ENCODE measurements at places on chromosomes 11 and 22.
A peak's percentile ranks its signal among the peaks of the same experiment; 100 is the strongest.

- no peak for DNase-seq
Observed at GRCh38 chr11:57643802-57644201, 5.9 kb downstream of the YPEL4 start.

DNA sequence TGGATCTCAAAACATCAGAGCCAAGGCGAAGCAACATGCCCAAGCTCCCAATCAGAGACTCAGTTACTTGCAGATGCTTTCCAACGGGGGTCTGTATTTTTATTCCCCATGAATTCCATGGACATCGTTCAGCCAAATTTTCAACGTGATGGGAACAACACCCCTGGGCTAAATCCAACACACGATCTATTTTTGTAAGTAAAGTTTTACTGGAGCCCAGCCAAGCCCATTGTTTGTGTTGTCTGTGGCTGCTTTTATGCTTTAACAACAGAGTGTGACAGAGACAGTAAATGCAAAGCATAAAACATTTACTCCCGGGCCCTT, 33.7 kb downstream of the SLC5A1 start:
- DNase-seq, result no peak

GRCh38 chr11:92253945-92254344, 29.3 kb downstream of the FAT3 start:
- no peak for DNase-seq

DNA sequence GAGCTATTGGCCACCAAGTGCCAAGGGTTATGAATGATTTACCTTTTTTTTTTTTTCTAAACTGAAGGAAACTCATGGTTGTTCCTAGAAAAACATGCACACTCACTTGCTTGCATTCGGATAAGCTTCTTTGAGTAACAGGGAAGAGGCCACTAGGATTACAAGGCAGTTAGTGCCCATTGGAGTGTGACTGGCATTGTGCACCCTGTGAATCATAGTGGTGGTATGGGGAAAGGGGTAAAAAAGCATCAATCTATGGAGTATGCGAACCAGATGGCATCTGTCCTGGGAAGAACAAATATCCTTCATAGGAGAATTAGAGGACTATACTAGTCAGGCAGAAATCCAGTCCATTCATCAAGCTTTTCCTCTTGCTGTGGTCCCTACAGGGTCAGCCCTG, 24.2 kb downstream of the CD44 start:
- peak; percentile 48 for DNase-seq

DNA sequence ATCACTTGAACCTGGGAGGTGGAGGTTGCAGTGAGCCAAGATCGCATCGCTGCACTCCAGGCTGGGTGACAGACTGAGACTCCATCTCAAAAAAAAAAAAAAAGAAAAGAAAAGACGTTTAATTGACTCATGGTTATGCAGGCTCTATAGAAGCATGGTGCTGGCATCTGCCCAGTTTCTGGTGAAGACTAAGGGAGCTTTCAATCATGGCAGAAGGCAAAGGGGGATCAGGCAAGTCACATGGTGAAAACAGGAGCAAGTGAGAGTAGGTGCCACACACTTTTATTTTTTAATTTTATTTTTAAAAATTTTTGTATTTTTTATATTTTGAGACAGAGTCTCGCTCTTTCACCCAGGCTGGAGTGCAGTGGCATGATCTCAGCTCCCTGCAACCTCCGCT, 8.4 kb upstream of the PATZ1 start:
- DNase-seq, result no peak

DNA sequence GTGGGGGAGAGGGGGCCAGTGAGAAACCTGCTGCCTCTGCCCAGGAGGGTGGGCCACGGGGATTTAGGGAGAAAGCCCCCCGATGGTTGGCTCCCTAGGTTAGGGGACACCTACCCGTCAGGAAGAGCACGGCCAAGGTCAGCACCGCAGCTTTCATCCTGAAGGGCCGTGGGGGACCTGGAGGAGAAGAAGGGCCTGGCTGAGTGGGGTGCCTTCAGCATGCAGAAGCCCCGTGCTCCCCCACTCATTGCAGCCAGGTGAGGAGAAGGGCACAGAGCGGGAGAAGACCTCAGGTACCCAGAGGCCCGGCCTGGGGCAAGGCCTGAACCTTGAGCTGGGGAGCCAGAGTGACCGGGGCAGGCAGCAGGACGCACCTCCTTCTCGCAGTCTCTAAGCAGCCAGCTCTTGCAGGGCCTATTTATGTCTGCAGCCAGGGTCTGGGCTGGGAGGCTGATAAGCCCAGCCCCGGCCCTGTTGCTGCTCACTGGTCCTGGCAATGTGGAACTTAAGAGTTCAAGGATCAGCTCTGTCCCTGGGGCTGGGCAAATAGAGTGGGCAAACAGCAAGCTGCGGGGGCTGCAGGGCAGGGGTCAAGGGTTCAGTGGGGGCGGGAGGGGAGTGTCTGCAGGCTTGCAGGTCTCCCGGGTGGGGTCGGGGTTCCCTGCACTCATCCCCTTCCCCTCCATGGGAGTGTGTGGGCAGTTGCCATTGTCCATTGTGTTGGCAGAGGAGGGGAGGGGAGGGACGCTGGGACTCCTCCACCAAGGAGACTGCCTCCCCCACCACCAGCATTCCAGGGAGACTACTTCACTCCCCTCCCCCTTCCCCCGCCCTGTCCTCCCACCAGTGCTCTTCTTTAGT, at the start of gene APOA1:
APOA1 (minus strand) TSS at position 392 of the 861 bp plus-strand sequence; CDS start at position 157, 235 bp downstream.
- DNase-seq, result no peak

DNA sequence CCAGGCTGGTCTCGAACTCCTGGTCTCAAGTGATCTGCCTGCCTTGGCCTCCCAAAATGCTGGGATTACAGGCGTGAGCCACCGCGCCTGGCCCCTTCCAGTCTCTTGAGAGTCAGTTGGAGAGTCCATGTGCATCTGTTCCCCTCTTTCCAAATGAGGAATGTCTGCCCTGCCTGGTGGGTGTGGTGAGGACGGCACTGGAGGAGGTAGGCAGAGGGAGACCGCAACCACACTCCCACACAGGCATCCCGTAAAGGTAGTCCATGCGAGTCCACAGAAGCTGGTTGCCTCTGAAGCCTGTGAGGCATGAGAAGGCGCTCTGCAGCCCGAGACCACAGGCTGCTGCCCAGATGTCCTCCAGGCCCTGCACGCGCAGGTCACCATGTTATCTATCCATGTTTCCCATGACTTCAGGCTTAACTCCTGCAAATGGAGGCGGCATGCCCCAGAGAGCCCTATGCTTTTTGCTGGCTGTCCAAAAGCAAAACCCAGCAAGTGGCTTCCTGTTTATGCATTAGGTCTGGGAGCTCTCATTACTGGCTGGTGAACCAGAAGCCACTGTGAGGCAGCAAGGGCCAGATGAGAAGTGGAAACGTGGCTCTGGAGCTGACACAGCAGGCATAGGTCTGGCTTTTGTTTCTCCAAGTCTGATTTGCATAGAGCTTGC, 43.4 kb downstream of the GRIK4 start:
- no peak for DNase-seq

- DNase-seq, result no peak
Observed at GRCh38 chr11:1532606-1533341, 39.3 kb downstream of the DUSP8 start.

DNA sequence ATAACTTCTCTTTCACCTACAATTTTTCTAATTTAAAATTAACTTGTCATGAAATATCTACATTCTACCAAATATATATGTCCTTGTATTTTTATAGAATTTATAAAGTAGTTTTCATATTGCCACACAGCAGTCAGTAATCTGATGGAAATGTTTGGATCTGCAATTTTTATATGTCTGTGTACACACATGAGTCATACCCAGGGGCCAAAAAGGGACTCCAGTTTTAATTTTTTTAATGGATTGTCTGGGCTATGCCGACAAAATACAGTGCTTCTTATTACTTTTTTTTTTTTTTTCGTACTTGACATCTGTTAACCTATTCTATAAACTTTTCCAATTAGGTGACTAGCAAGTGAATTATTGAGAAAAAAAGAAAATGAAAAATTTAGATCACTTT, 6.3 kb downstream of the GUCY1A2 start:
- no peak for DNase-seq

- DNase-seq, result no peak
Observed at GRCh38 chr11:2211113-2211971, 39.7 kb upstream of the TH start.

- DNase-seq, result no peak
Observed at GRCh38 chr11:100625041-100625440, 62.0 kb upstream of the ARHGAP42 start.

DNA sequence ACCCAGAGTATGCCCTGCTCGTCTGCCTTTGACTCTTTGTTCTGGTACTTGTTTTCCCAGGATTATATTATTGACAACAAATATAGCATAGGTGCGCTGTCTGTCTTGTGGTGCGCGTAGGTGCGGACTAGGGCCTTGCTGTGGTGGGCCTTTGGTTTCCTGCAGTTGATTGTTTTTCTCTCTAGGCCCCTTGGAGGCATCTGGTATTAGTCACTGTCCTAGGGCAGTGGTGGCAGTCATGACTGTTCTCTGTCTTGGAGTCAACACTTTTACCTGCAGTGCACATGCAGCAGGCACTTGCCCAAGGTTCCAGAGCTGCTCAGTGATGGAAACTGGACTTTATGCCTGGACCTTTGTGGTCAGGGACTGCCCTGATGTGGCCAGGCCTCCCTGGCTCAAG, 18.6 kb downstream of the PPP6R2 start:
- DNase-seq, result no peak

DNA sequence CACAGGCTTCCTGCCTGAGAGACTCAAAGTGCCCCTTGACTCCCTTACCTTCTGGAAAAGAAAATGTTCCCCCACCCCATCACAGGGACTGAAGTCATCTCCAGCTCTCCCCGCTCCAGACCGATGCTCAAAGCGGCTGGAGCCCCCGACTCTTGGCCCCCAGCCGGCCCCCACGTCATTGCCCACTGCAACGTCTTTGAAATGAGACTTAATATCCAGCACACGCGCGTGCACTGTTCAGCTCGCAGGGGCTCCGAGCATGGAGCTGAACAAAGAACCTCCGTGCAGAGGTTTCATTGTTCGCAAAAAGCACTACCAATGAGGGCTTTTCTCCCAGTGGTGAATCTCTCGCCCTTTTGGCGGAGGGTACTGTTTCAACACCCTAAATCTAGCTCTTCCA, 313.4 kb upstream of the SORL1-AS1 start:
- DNase-seq, result no peak

DNA sequence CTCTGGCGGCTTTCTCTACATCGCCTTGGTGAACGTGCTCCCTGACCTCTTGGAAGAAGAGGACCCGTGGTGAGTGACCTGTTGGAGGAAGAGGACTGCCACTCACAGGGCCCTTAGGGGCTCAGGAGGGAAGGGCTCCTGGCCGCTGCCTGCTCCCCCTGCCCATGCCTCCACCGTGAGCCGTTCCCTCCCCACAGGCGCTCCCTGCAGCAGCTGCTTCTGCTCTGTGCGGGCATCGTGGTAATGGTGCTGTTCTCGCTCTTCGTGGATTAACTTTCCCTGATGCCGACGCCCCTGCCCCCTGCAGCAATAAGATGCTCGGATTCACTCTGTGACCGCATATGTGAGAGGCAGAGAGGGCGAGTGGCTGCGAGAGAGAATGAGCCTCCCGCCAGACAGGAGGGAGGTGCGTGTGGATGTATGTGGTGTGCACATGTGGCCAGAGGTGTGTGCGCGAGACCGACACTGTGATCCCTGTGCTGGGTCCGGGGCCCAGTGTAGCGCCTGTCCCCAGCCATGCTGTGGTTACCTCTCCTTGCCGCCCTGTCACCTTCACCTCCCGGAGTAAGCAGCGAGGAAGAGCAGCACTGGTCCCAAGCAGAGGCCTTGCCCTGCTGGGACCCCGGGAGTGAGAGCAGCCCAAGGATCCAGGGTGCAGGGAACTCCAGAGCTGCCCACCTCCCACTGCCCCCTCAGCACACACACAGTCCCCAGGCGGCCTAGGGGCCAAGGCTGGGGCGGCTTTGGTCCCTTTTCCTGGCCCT, 6.9 kb downstream of the SLC39A13 start:
- DNase-seq, result no peak

DNA sequence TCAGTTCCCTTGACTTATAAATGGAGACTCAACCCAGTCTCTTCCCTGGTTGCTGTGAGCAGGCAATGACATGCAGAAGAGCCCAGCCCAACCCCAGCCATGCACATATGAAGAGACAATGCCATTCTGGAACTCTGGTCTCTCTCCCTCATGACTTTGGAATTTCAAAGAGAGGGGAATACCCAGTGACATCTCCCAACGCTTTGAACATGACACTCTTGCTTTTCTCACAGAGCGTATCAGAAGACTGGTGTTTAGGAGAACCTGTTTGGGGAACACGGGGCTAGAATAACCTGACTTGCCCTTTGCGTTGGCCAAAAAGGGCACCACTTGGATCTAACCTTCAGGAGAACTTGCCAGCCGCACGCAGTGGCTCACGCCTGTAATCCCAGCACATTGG, 12.9 kb downstream of the RANGAP1 start:
- DNase-seq, result no peak

DNA sequence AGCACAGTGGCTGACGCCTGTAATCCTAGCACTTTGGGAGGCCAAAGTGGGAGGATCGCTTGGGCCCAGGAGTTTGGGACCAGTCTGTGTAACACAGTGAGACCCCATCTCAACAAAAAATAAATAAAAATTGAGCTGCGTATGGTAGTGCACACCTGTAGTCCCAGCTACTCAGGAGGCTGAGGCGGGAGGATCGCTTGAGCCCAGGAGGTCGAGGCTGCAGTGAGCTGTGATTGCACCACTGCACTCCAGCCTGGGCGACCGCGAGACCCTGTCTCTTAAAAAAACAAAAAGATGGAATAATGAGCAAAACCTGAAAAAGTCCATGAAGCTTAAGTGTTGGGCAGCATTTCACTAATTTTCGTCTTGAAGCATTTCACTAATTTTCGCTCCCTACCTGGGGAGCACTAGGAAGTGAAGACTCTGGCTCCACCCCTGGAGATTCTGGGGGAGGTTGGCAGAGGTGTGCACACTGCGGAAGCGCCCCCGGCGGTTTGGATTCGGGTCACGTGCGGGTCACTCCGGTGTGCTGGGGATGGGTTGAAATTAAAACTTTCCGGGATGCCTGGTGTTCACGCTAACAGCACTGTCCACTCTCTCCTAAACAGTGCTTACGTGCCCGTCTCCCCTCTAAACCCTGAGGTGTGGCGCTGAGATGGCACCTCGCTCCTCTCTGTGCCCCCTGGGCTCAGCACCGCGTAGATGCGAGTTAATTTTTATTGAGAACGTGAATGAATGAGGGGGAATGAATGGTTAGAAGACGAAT, 906 bp upstream of the NAA40 start:
- DNase-seq, result no peak

- peak; percentile 67 for DNase-seq
Observed at GRCh38 chr22:46379066-46379930, 43.8 kb downstream of the TRMU start.

GRCh38 chr22:39318507-39319283, 728 bp downstream of the RPL3 start:
- no peak for DNase-seq

- no peak for DNase-seq
Observed at GRCh38 chr22:37090920-37091695, 18.4 kb downstream of the TMPRSS6 start.

DNA sequence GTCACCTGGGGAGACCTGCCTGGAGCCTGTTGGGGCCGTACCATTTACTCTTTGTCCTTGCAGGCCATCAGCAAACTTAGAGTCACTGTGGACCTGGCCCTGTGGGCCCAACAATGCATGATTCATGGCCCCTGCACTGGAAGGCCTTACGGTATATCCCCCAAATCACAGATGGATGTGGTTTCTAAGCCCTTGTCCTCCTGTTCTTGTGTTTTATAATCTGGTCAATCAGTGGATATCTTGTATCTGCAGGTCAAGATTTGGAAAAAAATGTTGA, 6.2 kb downstream of the TSKU start:
- DNase-seq, result no peak

- DNase-seq, result no peak
Observed at GRCh38 chr11:85815186-85815931, 4.4 kb upstream of the SYTL2 start.

- DNase-seq, result no peak
Observed at GRCh38 chr11:15494740-15495139, 380.0 kb downstream of the INSC start.

Measured in A549 (cell line).